Urothelium cell line (cell line): ENCODE measurements at places on chromosomes 2 and 18.

- no peak for DNase-seq
Observed at GRCh38 chr2:166862468-166863132, 25.7 kb upstream of the XIRP2 start.

- DNase-seq = peak; percentile 90
Observed at GRCh38 chr2:229489016-229489415, 217.9 kb upstream of the PID1 start.

- DNase-seq = no peak
Observed at GRCh38 chr18:8625461-8626092, 16.3 kb downstream of the RAB12 start.

DNA sequence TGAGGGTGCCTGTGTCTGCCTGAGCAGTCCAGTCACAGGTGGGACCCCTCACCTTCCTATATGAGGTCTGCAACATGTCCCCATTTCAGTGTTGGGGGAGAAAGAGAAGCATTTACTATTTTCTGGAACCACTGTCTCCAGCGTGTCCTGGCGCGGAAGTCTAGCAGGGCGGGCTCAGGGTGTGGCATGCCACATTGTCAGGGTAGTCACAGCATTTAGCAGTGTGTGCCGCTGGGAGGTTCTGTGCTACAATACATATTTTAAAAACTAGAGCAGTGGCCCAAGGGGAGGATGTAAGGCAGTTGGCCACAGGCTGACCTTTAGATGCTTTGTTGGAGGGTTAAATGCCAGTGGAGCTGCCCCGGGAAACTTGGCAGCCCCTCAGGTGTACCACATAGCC, 12.5 kb downstream of the UBE2F start:
- no peak for DNase-seq

DNA sequence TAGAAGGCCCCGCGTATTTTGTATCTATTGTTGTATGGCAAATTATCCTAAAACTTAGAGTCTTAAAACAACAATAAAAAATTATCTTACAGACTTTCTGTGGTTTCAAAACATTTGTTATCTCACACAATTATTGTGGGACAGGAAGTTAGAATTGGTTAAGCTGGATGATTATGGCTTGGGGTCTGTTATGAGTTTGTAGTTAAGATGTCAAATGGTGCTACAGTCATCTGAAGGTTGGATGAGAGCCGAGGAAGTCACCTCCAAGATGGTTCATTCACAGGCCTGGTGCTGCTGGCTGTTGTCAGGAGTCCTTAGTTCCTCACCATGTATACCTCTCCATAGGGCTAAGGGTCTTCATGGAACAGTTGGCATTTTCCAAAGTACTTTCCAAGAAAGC, 175.6 kb upstream of the FANCL start:
- no peak for DNase-seq

DNA sequence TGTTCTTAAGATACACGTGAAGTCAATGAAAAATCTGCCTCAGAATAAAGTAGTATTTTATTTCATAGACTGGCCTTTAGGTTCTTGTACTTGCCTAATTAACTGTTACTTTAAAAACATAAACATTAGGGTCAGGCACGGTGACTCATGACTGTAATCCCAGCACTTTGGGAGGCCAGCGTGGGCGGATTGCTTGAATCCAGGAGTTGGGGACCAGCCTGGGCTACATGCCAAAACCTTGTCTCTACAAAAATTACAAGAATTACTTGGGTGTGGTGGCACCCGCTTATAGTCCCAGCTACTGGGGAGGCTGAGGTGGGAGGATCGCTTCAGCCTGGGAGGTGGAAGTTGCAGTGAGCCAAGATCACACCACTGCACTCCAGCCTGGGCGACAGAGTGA, 16.0 kb upstream of the SNORC start:
- DNase-seq = no peak

DNA sequence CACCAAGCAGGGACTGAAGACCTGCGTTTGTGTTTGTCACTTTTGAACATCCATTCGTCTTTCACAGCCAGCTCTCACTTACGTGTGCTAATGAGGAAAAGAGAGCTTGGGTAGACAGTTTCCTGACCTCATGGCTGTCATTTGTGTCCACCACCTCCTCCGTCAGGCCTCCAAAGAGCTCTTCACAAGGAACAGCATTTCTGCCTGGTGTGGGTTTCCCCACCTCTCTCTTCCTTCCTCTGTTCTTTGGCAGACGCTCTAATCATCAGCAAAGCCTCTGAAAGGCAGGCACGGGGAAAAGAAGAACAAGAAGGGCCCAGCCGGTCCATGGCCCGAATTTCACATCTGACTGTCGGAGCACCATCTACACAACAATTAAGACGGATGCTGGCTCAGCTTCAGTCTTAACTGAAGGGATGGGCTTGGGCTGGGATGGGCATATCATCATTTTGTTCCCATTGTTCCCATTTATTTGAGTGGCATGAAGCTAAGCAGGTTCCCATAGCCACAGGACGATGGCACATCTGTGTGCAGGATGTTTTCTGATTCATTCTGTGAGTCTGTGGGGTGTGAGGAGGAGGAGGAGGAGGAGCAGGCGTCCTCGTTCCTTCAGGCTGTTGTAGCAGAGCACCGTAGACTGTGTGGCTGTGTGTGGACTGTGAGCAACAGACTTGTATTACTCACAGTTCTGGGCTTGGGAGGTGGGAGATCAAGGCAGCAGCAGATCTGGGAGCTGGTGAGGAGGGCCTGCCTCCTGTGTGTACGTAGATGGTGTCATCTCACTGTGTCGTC, 66.4 kb downstream of the TSHZ1 start:
- DNase-seq = no peak

- DNase-seq = no peak
Observed at GRCh38 chr2:84732897-84733778, 147.7 kb downstream of the TRABD2A start.

GRCh38 chr18:62644773-62645172, 70.6 kb upstream of the PHLPP1 start:
- DNase-seq = no peak

GRCh38 chr18:46609048-46609447, 48.0 kb downstream of the LOXHD1 start:
- DNase-seq = no peak

DNA sequence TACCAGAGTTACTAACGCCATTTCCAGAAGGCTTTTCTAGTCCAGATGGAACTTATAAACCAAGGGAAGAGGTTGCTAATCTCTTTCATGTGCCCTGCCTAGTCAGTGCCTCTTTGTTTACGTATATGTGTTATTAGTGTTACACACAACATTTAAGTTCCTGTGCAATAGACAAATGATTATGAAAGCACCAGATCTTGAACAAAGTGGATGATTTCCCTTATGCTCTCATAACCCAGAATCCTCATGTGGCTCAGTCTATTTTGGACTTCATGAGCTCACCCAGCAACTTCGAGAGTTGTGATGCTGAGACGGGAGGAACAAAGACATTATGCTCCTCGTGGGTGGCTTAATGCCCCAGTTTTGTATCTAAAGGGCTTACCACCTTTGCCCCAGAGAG, 214.4 kb upstream of the SP5 start:
- no peak for DNase-seq

DNA sequence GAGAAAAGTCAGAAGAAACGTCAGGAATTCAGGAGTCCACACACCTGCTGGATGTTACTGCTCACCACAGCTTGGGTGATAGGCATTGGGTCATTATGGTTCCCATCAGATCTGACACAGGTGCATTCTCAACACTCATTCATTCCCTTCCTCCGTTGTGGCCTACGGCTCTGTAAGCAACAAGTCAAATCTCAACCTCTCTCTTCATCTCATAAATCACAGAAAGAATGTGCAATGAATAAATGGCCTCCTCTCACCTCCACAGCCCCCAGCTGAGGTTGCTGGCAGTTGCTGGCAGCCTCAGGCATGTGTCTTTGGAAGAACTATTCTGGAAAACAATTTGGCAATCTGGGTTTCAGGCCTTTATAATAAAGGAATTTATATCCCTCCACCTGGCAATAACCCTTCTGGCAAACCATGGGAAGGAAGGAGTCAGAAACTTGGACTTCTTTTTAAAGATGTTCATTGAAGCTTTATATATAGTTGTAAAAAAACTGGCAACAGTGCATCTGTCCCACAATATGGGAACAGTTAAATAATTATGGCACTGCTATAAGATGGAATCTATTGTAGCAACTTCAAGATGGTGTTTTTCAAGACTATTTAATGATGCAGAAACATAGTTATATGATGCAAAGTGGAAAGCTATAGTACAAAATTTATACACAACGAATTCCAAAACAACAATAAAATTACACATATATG, 175.4 kb downstream of the ANAPC1 start:
- DNase-seq = peak; percentile 40

DNA sequence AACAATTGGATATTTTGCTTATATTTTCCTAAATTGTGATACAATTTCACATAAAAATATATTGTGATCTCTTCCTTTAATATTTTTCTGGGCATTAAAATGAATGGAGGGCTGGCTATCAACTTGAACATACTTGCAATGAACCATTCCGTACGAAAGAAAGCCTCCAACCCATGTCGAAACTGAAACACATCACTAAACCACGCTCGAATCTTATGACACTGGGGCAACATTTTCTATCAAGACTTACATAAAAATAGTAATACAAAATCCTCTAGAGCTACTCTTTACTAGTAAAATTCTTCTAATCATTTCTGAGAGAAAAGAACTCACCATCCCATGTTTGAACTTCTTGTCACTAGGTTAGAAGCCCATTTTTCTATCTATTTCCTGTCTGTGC, 132.8 kb upstream of the DOK6 start:
- no peak for DNase-seq

GRCh38 chr2:106192752-106193689, 1.1 kb downstream of the UXS1 start:
- DNase-seq = peak; percentile 61

- no peak for DNase-seq
Observed at GRCh38 chr2:66498289-66498975, 63.5 kb downstream of the MEIS1 start.

DNA sequence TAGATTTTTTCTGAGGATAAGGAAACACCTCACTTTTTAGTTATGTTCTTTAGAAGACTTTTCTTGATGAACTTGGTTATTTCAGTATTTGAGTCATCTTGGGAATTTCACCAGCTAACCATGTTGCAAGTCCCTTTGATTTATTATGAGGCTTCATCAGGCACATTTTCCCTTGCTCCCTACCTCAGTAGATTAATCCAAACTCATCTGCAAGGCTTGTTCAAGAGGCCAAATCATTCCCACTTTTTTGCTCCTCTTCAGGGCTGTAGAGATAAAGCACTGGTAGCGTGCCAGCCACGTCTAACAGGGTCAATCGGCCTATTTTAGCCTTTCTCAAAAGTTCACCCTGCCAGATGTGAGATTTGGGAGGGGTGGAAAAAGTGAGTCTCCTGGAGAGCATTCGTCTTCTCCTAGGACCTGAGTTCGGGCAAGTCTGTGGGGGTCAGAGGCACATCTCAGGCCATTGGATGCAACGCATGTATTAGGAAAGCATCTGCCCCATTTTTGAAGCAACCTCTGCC, 120.3 kb downstream of the RDH14 start:
- no peak for DNase-seq

DNA sequence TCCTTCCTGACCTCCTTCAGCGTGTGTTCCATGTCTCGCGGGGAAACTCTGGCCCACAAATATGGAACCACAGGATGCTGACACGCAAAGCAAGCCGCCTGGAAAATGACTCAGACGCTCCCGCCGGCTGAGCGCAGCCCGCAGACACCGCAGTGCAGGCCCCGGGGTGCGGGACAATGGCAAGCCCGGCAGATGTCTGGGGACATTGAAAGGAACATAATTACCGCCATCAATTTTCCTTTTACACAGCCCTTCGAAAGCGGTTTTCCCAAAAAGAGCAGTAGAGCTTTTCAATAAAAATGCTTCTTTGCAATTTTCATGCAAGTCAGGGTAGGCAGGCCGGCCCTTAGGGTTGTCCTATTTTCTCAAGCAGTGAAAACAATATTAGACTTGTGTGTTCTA, 159.2 kb upstream of the SH3BP4 start:
- DNase-seq = no peak

GRCh38 chr2:190583507-190584337, 49.2 kb upstream of the NEMP2 start:
- no peak for DNase-seq

- DNase-seq = no peak
Observed at GRCh38 chr2:54240515-54241469, 15.2 kb downstream of the TSPYL6 start.

- DNase-seq = no peak
Observed at GRCh38 chr2:120402508-120402907, 56.6 kb downstream of the INHBB start.

GRCh38 chr2:170716851-170717598, 1.9 kb downstream of the SP5 start:
- DNase-seq = no peak

GRCh38 chr2:3557639-3558204, 411 bp downstream of the RNASEH1 start:
- no peak for DNase-seq
